ENCODE measurements at places on chromosomes 3 and 15. TPM values are rescaled to one million over a fixed set of nuclear protein-coding genes. Genes with fewer than 3 reads are reported as not detected.

The ATP13A4 gene
- 0.29 TPM for total RNA-seq

The HRG gene
- total RNA-seq = not detected

The NEK11 gene
- total RNA-seq = 3.6 TPM

The FOXL2 gene
- not detected for total RNA-seq

The GABRG3 gene
- total RNA-seq = not detected

The C2CD4A gene
- total RNA-seq = not detected

The CIB2 gene
- total RNA-seq = 69.8 TPM

The IFT122 gene
- total RNA-seq = 36.2 TPM

The CADPS gene
- 39.3 TPM for total RNA-seq

The PRSS50 gene
- not detected for total RNA-seq

The GHRL gene
- total RNA-seq = not detected

The TNFSF10 gene
- total RNA-seq = 9.6 TPM

The PDCD7 gene
- total RNA-seq = 15.9 TPM

The SI gene
- total RNA-seq = not detected

The SH2D7 gene
- not detected for total RNA-seq

The AADACL2 gene
- not detected for total RNA-seq

The SMCO1 gene
- 12.1 TPM for total RNA-seq

The NR1I2 gene
- not detected for total RNA-seq

The CIAO2A gene
- 66.2 TPM for total RNA-seq

The SEC22A gene
- total RNA-seq = 11.9 TPM

The IL20RB gene
- total RNA-seq = 0.54 TPM

The CLRN1 gene
- total RNA-seq = not detected

The GPR149 gene
- not detected for total RNA-seq

The CKMT1A gene
- total RNA-seq = 0.50 TPM

The ACVR2B gene
- total RNA-seq = 5.0 TPM

The PSTPIP1 gene
- total RNA-seq = 6.0 TPM

The ERC2 gene
- total RNA-seq = 3.8 TPM

The UACA gene
- total RNA-seq = 51.5 TPM

The PCOLCE2 gene
- total RNA-seq = 110 TPM

The MKRN2OS gene
- total RNA-seq = not detected

The MAPK6 gene
- 22.3 TPM for total RNA-seq

The SERP1 gene
- total RNA-seq = 41.3 TPM

The RASL12 gene
- 63.2 TPM for total RNA-seq

The AGTR1 gene
- total RNA-seq = 10.7 TPM

The SEMA5B gene
- total RNA-seq = 3.1 TPM

The ADAMTS17 gene
- total RNA-seq = 6.5 TPM

The FGF7 gene
- 39.7 TPM for total RNA-seq

The ZNF80 gene
- not detected for total RNA-seq

The PLA2G4B gene
- 5.7 TPM for total RNA-seq

The SAMD7 gene
- not detected for total RNA-seq

The CEMIP gene
- total RNA-seq = 3.9 TPM

The ACKR4 gene
- total RNA-seq = 7.0 TPM
